ENCODE measurements at places on chromosomes 6 and 20. TPM values are rescaled to one million over a fixed set of nuclear protein-coding genes. Genes with fewer than 3 reads are reported as not detected.

Gene WFDC10A
- not detected for total RNA-seq

Gene GSTA3
- not detected for total RNA-seq

Gene SIRPB1
- total RNA-seq = 0.31 TPM

DNA sequence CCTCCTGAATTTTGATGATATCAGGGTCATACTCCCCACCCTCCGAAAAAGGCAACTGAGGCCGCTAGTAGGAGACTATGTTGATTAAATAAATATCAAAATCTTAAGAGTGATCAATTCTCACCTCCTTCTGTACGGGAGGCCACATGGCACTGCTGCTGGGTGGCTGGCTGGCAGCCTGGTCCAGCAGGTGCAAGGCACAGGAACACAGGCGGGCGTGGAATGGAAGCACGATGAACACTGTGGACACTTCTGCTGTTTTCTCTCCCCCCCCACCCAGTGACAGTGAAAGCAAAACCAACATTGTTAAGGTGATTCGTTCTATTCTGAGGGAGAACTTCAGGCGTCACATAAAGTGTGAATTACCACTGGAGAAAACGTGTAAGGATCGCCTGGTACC lies 9.7 kb upstream of the CLDN20 start:
- DNase-seq = no peak

- no peak for DNase-seq
Observed at GRCh38 chr6:79821859-79822258, 125.5 kb downstream of the ELOVL4 start.

Gene SAMHD1
- total RNA-seq = 23.9 TPM

DNA sequence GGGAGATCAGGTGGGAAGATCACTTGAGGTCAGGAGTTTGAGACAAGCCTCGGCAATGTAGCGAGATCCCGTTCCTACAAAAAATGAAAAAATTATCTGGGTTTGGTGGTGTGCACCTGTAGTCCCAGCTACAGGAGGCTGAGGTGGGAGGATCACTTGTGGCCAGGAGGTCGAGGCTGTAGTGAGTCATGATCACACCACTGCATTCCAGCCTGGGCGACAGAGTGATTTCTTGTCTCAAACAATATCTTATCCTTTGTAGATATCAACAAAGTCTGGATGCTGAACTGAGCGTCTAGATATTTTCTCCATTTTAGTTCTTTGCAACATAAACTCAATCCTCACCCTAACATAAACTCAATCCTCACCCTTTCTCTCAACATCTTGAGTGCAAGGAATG lies 197.6 kb downstream of the DTNBP1 start:
- no peak for DNase-seq

GRCh38 chr20:25025986-25026605 lies 31.8 kb downstream of the ACSS1 start:
- no peak for DNase-seq

DNA sequence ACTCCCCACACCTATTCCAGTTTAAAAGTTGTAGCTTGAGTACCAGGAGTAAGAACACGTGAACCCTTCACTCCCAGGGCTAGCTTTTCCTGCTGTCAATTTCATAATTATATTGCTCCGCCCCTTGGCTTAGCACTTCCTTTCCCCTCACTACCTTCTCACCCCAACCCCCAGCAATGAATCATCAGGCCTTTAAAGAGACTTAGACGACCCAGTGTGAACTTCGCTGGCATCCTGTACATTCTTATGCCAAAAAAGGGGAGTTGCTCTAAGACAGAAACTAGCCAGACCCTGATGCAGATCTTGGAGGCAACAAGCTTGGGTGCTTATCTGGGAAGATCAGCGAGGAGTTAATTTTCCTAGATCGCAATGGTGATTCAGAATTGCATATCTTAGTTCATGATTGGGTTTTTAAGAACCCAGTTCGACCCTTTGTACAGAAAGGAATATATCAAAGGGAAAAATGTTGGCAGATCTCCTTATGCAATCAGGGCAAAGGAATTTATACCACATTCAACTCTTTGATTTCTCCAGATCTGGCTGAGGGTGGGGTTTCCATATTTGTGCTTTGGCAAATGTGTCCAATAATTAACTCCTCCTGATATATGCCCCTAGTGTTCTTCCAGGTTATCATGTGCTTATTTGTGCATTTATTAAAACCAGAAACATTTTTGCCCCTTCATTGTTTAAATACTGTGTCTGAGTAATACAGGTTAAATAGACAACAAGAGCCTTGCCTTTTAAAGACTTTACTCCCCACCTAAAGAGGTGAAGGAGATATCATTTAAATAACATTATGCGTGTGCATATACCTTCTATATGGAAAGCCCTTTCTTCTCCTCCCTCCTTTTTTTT lies 8.1 kb upstream of the ATXN1 start:
- peak; percentile 98 for DNase-seq

Gene RUNX2
- 37.7 TPM for total RNA-seq

Gene MYH7B
- total RNA-seq = not detected

DNA sequence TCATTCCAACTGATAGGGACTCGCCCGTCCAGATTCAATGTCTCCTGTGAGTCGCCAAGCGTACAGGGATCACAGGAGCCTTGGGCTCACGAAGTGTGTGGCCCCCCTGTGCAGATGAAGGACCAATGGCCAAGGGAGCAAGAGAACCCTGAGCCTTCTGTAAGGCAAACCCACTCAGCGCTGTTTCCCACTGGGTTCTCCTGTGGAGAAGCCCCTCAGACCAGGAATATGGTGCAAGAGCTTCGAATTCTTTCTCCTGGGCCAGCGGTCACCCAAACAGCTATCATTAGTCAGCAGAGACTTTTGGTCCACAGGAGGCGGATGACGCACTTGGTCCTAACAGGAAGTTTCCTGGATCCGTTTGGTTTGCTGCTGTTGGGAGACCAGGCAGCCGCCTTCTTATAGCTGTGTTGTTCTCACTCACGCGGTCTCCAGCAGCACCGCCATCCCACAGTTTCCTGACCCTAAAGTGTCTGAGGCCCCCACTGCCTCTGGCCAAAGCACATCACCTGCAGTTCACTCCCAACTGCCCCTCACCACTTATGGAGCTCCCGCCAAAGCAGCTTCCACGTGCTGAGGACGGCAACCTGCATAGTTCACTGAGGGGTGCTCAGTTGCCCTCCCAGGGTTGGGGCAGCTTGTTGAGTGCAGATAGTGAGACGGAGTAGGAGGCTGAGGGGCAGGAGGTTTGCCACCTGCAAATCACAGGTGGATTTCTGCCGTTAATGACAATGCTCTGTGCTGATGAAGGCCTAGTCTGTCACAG lies 268.6 kb downstream of the ERMARD start:
- no peak for DNase-seq

Gene MAP3K5
- 2.2 TPM for total RNA-seq

DNA sequence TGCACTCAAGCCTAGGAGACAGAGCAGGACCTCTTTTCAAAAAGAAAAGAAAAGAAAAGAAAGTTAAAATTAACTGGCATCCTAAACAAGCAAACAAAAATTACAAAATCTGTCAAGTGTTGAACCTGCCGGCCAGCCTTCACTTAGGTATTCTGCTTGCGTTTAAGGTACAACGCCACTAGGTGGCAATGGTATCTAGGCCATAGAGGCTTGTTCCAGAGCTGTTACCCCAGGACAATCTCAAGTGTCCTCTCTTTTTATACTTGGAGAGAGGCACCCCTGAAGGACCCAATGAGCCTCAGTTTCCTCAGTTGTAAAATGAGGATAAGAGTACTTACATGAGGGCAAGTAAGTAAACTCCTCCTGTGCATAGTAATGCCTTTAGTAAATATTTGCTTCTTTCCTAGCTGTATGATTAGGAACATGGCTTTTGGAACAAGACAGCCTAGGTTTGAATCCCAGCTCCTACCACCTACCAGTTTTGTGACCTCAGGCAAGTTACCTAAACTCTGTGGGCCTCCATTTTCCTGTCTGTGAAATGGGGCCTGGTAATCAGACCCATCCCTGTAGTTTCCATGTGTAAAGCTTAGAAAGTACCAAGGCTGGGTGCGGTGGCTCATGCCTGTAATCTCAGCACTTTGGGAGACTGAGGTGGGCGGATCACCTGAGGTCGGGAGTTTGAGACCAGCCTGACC lies 5.8 kb upstream of the PACSIN1 start:
- DNase-seq = peak; percentile 28

DNA sequence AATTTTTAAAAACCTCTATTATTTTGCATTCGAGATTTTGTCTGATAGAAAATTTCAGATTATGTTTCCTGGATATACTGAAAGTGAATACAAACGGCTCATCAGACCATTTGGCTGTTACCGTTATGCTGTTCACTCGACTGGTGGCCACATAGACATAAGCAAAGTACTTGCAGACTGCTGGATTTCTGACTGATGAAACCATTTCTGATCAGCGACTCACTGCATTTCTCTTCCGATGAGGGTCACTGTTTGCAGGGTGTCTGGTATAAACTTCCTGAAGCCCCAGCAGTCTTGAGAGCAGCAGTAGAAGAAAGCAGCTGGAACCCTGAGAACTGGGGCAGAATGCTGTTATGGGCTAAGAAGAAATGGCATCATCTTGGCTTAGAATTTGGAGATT lies 17.7 kb downstream of the SNX9 start:
- DNase-seq = no peak

Measured in H4 (cell line).